Effector memory CD8-positive, alpha-beta T cell (primary cell): ENCODE measurements at places on chromosomes 3 and 15.

DNA sequence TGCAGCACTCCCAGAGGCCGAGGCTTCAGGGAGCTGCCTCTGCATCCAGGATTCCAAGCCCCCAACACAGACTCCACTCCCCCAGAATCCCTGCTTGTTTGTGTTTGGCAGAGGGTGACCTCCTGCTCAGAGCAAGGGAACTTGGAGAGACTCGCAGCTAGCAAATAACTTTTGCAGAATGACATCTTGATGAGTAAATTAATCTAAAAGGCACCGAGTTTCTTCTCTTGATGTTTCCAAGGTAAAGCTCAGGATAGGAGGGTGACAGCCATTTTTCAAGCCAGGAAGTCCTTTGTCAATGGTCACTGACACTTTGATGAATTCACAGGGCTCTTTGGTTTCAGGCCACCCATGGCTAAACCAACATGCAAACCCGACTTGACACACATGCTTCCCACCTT is 523.0 kb downstream of the NTRK3 start:
- DNase-seq: no peak

GRCh38 chr15:74211656-74212055 is 9.1 kb upstream of the STRA6 start:
- no peak for DNase-seq

DNA sequence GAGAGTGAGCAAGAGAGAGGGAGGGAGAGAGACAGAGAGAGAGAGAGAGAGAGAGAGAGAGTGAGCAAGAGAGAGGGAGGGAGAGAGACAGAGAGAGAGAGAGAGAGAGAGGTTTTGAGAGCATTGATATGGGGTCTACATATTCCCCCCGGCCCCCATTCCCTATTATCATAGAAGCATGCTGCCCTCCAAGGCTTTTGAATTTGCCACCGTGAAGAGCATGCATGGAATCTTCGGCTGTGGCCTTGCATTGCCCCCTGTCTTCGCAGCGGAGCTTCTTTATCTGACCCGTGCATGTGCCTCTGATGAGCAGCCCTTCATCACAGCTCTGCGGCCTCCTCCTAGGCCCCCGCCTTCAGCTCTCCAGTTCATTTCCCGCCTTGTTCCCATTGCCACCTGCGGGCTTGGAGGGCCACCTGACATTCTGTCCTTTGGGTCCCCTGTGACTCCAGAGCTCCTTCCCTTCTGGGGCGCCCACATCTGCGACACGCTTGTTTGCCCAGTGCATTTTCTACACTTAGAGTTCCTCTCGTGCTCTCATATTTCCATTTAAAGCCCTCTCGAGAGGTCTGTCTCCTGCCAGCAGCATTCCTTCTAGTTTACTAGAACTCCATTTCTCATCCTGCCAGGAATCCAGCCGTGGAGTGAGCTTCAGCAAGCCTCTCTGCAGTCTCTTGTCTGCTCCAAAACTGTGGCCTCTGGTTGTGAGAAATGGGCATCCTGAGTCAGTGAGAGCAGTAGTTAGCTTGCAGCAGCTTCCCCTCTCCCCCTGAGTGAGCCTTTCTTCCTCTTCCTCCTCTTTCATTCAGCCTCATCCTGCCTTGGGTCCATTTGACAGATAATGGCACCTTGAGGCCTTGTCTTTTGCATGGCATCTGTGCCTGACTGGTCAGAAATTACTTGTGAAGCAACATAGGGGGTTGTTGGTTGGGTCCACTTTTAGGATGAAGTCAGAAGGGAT is 25.3 kb downstream of the LPP start:
- no peak for DNase-seq

DNA sequence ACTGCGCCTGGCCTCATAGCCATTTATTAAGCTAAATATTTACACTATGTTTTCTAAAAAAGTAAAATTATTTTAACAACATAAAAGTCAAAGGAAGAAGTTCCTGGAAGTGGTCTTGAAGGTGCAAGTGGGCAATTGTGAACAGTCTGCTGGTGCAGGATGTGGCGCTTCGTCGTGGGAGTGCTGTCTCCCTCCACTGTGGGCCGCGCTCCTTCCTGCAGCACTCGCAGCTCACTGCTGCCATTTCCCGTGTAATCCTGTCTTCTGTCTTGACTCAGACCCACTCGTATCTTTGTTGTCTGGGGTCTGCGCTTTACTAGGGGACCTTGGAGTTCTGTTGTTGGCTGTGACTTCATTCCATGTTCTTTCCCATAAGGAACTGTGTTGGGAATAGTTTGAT is 56.3 kb downstream of the APBA2 start:
- peak; percentile 20 for DNase-seq

DNA sequence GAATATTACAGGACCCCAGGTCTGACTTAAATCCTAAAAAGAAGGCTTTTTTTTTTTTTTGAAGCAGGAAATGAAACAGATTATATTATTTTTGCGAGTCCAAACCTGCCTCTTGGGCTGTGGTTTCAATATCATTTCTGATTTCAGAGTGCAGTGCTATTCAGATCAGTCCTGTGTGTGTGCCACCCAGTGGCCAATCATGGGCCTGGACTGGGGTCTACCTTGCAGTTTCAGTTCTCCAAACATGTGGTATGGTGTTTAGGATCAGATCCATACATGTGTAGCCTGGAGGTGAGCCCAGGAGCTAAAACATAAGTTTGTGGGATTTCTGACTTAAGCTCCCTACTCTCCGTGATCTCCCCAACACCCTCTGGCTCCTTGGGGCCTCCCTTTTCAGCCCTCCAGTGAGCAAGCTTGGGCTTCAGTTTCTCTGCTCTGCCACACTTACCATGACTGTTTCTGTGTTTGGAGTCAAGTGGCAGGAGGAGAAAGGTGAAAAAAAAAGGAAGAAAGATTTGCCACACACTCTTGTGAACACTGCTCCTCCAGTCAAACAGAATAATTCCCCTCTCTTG is 12.1 kb upstream of the THSD4 start:
- no peak for DNase-seq
